Ovary (tissue), 10 donors: ENCODE measurements at places on chromosomes 1 and 21. TPM values are rescaled to one million over a fixed set of nuclear protein-coding genes. Genes with fewer than 3 reads are reported as not detected.

DNA sequence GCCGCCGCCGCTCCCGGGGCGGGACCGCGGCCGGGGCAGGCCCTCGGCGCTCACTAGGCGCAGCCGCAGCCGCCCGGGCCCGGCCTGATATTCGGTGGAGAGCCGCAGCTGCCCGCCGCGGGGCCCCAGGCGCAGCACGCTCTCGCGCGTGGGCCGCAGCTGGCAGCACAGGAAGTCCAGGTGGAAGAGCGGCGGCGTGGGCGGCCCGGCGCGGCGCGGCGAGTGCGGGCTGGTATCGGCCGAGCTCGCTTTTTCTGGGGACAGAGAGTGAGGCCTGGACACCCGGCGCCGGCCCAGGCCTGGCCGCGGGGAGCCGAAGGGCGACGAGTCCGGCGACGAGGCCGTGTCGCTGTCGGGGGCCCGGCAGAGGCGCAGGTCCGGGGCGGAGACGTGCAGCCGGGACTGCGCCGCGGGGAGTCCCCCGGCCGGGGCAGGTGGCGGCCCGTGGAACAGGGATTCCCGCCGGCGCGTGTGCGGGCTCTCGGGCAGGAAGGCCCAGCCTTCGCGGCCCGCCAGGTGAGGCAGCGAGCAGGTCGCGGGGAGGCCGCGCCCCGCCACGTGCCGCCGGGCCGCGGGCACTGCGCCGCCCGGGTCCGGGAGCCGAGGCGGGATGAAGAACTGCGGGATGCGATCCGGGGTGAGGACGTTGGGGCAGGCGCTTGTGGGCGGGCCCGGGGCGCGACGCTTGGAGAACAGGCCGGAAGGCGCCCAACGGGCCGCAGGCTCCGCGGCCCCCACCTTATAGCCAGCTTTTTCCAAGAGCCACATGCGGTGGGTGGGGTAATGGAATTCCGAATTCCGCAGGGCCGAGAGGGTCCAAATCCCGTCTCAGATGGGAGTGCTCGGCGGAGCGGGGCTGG lies 1.2 kb downstream of the C2CD4D start:
- H3K4me1 ChIP-seq = no peaks in the 10 kb centered on the region
- H3K4me3 ChIP-seq = peak overlapping the region; percentile 13
- DNase-seq = no peak
- H3K27me3 ChIP-seq = no peaks in the 10 kb centered on the region
- no peak overlapping the region for H3K27ac ChIP-seq

- no peak for DNase-seq
- H3K27me3 ChIP-seq = no peaks in the 10 kb centered on the region
- no peaks in the 10 kb centered on the region for H3K4me1 ChIP-seq
- no peak overlapping the region for H3K27ac ChIP-seq
- H3K4me3 ChIP-seq = no peak overlapping the region
These were observed 619.0 kb downstream of the AJAP1 start for GRCh38 chr1:5273280-5274003.

- no peak overlapping the region for H3K4me3 ChIP-seq
- no peaks in the 10 kb centered on the region for H3K27me3 ChIP-seq
- H3K27ac ChIP-seq = no peak overlapping the region
- no peak for DNase-seq
- peaks cover 12% of the 10 kb centered on the region for H3K4me1 ChIP-seq
These were observed 76.6 kb upstream of the SELENON start for GRCh38 chr1:25723250-25723880.

DNA sequence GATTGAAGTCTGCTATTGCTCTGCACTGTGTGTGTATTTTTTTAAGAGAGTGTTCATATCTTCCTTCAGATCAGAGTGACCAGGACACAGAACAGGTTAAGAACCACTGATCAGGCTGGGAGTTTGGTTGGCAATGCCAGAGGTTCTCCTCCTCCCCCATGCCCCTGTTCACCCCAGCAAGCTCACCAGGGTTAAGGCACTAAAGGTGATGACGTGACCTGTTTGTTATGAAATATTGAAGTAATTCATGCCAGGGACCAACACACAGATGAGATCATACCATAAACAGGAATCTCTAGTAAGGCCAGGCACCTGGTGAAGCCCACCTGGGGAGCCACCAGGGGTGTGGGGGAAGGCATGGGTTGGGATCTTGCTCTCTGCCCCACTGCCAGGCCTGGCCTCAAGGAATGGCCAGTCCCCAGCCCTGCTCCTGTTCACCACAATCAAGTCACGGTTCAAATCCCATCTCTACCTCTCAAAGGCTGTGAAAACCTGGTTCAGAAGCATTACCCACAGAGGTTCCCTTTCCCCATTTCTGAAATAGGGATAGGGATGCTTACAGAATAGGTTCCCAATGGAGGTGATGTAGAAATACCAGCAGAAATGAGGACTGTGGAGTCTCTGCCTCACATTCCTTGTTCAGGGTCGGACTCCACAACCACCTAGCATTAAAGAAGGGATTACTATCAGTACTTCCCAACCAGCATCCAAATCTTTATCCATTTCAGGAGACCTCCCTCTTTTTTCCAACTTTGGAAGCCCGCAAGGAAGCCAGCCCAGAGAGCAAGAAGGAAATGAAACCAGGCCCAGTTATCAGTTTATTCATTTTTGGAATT lies 2.4 kb downstream of the ID3 start:
- no peak for DNase-seq
- H3K36me3 ChIP-seq = no peaks in the 10 kb centered on the region
- peaks cover 24% of the 10 kb centered on the region for H3K4me1 ChIP-seq
- no peaks in the 10 kb centered on the region for H3K27me3 ChIP-seq

DNA sequence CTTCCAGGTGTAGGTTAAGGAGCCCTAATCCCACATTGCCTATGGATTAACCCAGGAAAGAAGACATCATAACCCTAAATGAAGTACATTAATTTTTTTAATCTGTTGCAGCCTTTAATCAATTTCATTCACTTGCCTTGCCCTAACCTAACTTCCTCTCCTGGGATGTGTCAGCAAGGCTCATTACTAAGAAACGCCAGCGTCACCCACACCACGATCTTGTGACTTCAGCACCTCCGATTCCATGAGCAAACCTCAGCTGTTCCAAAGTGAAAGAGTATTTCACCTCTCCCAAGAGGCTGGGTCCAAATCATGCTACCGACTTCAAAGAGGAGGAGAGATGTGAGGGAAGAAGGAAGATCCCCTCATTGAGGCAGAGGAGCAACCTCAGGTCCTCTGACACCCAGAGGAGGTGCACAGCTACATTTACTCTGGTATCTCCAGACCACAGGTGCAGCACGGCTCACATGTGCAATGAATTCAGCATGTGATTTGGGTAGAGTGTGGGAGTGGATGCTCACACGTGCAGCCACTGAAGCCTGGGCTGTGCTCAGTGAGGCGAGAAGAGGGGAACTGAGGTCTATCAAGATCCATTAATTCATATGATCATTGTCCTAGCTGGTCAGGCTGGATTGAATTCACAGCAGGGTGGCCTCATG lies 134.1 kb downstream of the SLC30A10 start:
- H3K27me3 ChIP-seq = no peaks in the 10 kb centered on the region
- no peak overlapping the region for H3K4me3 ChIP-seq
- H3K4me1 ChIP-seq = no peaks in the 10 kb centered on the region
- H3K36me3 ChIP-seq = no peaks in the 10 kb centered on the region
- DNase-seq = no peak
- no peak overlapping the region for H3K27ac ChIP-seq

- H3K27me3 ChIP-seq = no peaks in the 10 kb centered on the region
- H3K4me1 ChIP-seq = no peaks in the 10 kb centered on the region
- no peak for DNase-seq
- no peak overlapping the region for H3K27ac ChIP-seq
- no peak overlapping the region for H3K4me3 ChIP-seq
These were observed 5.8 kb upstream of the CD46 start for GRCh38 chr1:207745839-207746767.

DNA sequence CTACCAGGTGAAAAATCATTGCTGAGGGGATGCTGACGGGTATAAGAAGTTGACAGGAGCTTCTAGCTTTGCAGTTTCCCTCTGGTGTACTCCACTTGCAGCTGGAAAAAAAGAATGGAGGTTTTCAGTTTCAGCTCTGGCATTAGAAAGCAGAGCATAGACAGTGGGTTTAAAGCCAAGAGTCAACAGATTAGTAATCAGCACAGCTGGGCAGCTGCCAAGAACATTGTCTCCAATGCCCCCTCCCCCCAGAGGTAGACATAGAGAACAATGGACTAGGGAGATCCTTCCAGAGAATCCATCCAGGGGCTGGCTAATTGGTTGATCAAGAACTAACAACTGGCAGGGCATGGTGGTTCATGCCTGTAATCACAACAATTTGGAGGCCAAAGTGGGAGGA lies 10.1 kb upstream of the ZBTB8B start:
- H3K27ac ChIP-seq = no peak overlapping the region
- no peaks in the 10 kb centered on the region for H3K27me3 ChIP-seq
- H3K4me3 ChIP-seq = no peak overlapping the region
- H3K4me1 ChIP-seq = no peaks in the 10 kb centered on the region
- DNase-seq = no peak

DNA sequence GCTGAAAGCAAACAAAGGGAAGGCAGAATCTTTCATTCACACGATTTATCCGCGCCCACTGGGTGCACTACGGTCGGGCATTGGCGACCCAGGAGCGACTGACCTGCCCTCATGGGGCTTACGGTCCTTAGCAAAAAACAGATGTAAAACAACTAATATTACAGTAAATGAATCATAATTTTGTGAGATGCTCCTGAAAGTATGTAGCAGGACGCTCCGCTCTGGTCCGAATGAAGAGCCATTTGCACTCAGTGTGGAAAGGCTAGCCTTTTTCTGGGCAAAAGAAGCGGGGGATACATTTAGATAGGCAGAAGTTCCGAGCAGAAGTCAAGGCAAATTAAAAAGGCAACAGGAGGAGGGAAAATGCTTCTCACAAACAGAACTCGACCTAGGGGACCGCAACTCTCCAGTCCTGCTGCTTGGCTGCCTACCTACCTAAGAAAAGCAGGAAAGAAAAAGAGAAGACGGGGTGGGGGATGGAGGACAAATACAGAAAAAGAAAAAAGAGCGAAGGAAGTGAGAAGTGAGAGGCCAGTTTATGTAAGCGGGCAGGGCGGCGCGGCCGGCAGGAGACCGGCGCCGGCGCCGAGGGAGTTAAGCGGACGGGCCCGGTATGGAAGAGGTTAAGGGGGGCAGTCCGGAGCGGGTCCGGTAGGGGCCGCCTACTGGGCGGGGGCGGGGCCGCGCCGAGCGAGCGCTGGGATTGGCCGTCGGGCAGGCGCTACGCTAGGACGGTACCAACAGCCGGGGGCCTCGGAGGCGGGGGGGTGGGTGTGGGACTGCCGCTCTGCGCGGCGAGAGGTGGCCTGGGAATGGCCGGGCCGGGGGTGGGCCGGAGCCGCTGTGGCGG lies at the start of gene FAM20B:
FAM20B (plus strand) TSS at position 770 of the 850 bp plus-strand sequence. CDS start 17,954 bp downstream, outside the sequence.
- H3K4me1 ChIP-seq = peaks cover 9% of the 10 kb centered on the region
- DNase-seq = peak; percentile 95
- peak within 1 kb of the TSS; percentile 81 for H3K4me3 ChIP-seq
- no peaks in the 10 kb centered on the region for H3K36me3 ChIP-seq

- no peaks in the 10 kb centered on the region for H3K36me3 ChIP-seq
- no peaks in the 10 kb centered on the region for H3K4me1 ChIP-seq
- no peak for DNase-seq
These were observed 67.5 kb downstream of the RIPK4 start for GRCh38 chr21:41699311-41699710.

DNA sequence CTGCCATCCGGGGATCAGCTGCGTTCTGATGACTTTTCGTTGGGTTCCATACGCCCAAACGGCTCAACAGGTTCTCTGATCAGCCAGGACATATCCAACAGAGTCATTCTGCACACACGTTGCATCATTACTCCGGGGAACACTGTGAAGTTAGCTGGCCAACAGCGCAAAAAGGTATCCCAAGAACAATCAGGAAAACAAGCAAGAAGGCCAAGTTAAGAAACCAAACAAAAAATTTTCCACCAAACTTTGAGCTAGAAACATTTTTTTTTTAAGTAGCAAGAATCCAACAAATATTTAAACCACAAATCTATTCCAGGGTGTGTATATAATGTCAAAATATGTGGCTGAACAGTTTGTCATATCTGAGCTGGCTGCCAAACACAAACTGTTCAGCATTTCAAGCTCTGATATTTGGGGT lies 29.2 kb downstream of the NID1 start:
- no peaks in the 10 kb centered on the region for H3K36me3 ChIP-seq
- H3K27ac ChIP-seq = peak overlapping the region; percentile 3
- H3K27me3 ChIP-seq = no peaks in the 10 kb centered on the region

DNA sequence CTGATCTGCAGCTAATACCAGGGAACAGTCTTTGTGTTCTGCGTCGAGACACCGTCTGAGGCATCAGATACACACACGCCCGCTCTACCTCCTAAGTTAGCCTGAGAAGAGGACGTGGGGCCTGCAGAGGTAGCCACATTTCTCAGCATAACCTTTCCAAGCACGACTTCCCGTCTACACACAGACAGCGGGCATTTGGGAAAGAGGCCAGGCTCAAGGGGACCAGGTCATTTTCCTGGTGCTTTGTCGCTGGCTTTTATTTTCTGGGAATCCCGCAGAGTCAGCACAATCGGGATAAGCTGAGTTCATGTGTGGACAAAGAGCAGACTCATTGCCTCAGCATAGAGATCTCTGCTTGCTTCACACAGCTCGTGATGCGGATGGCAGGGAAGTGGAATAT lies 72.5 kb upstream of the SMYD2 start:
- DNase-seq = no peak
- no peaks in the 10 kb centered on the region for H3K4me1 ChIP-seq
- H3K36me3 ChIP-seq = no peaks in the 10 kb centered on the region
- H3K27me3 ChIP-seq = no peaks in the 10 kb centered on the region
- no peak overlapping the region for H3K4me3 ChIP-seq
- no peak overlapping the region for H3K27ac ChIP-seq

Gene UFC1
- total RNA-seq = 96.1 TPM

Gene RGL1
- total RNA-seq = 31.0 TPM

Gene FAM72B
- total RNA-seq = 1.8 TPM

Gene MR1
- total RNA-seq = 15.5 TPM

Gene RXFP4
- not detected for total RNA-seq

Gene SMIM11
- 11.6 TPM for total RNA-seq
